ENCODE measurements at places on chromosomes 11 and 22. TPM values are rescaled to one million over a fixed set of nuclear protein-coding genes. Genes with fewer than 3 reads are reported as not detected.

FAM181B gene
- polyA plus RNA-seq, result not detected

POTEH gene
- polyA plus RNA-seq, result not detected

CDC42BPG gene
- 0.57 TPM for polyA plus RNA-seq

PDGFD gene
- not detected for polyA plus RNA-seq

KRTAP5-7 gene
- not detected for polyA plus RNA-seq

GTSE1 gene
- polyA plus RNA-seq, result 0.11 TPM

SCUBE1 gene
- polyA plus RNA-seq, result not detected

MYEOV gene
- not detected for polyA plus RNA-seq

CKAP5 gene
- polyA plus RNA-seq, result 8.0 TPM

SLC22A25 gene
- not detected for polyA plus RNA-seq

MMP13 gene
- polyA plus RNA-seq, result not detected

MTA2 gene
- 27.5 TPM for polyA plus RNA-seq

POU2AF1 gene
- polyA plus RNA-seq, result 90.7 TPM

LARGE2 gene
- 37.3 TPM for polyA plus RNA-seq

OR8B3 gene
- polyA plus RNA-seq, result not detected

GRCh38 chr11:34653851-34654482 lies 33.1 kb downstream of the EHF start:
- no peak for DNase-seq

- DNase-seq, result peak; percentile 32
Measured at GRCh38 chr11:134037046-134037908, 31.6 kb upstream of the JAM3 start.

GRCh38 chr11:9315078-9315688 lies 790 bp upstream of the TMEM41B start:
- no peak for DNase-seq

DNA sequence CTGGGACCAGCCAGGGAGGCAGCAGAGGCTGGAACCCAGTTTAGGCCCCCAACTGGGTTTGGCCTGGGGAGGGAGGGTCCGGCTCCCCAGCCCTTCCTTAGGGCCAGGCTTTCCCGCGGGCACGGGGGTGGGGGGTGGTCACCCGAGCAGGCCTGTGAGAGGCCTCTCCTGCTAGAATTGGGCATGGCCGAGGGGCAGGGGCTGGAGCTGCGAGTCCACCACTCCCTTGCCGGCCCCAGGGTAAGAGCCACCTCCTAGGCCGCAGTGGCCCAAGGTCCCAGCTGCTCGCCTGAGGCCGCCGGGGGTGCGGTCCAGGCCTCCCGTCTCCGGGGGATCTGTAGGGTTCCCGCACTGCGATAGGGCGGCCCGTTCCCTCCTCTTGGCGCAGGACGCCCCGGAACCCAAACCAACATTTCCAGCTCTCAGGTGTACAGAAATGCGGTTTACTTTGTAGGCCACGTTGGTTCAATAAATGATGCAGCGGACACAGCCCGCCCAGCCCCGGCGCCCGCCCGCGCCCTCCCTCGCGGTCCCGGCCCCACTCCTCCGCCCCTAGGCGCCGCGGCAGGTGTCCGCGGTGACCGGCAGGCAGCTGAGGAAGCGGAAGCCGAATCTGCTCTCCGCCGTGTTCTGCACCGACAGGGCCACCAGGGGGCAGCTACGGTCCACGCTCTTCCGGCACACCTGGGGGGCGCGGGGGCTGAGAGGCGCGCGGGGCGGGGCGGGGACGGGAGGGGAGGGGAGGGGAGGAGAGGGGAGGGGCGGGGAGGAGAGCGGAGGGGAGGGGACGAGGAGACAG lies 5.9 kb downstream of the LMNTD2 start:
- DNase-seq, result peak; percentile 78

- no peak for DNase-seq
Measured at GRCh38 chr11:68436162-68436888, 24.2 kb upstream of the PPP6R3 start.

- no peak for DNase-seq
Measured at GRCh38 chr11:112925516-112926310, 35.5 kb upstream of the NCAM1 start.

DNA sequence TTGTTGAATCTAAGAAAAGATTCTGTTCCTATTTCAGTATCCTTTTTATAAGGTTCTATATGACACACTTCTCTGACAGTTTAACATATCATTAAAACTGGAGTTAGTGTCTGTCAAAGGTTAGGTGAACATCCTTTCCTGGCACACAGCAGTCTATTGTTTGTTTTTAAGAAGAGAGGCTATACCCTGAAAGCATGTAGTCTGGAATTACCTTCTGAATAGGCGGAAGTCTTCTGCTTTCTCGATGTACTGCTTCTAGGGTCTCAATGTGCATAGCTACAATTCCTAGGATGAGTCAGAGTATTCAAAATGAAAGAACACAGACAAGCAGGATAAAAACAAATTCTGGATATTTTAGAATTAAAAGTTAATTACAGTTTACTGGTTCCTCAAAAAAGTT lies 188.6 kb downstream of the SWAP70 start:
- DNase-seq, result no peak

DNA sequence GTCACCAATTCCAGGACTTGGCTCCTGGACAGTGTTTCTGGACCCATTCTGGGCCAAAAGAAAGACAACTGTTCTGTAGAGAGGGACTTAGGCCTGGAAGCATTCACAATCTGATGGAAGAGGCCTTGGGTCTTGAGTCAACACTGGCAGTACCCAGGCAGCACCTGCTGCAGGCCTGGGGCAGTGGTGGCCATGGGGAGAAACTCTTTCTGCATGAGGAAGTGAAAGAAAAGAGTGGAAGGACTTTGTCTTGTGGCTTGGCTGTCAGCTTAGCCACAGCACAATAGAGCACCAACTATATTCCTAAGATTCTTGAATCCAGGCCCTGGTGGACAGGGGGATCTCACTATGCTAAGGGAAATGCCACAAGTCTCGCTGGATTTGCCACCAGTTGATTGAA lies 70.6 kb downstream of the CTSC start:
- DNase-seq, result no peak

- DNase-seq, result no peak
Measured at GRCh38 chr22:29370537-29370936, 17.8 kb downstream of the AP1B1 start.

- DNase-seq, result no peak
Measured at GRCh38 chr22:37381489-37381888, 45.8 kb downstream of the ELFN2 start.

DNA sequence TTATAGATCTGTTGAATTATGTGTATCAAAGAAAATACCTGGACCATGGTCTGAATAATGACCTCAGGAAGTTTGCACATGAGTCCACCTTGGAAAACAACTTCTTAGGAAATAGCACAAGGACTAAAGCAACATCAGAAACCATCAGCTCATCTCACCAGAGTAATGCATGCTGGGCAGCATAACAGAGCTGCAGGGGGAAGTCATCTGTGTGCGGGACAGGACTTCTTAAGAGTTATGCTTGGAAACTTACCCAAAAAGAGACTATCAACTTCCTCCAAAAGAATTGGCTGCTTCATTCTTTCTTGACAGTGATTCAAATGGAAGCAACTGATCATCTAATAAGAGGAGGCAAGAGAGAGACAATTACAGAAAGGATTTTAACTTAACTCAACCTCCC lies 2.5 kb downstream of the OR56B4 start:
- DNase-seq, result no peak

- no peak for DNase-seq
Measured at GRCh38 chr11:70951139-70951804, 301.1 kb downstream of the SHANK2 start.

DNA sequence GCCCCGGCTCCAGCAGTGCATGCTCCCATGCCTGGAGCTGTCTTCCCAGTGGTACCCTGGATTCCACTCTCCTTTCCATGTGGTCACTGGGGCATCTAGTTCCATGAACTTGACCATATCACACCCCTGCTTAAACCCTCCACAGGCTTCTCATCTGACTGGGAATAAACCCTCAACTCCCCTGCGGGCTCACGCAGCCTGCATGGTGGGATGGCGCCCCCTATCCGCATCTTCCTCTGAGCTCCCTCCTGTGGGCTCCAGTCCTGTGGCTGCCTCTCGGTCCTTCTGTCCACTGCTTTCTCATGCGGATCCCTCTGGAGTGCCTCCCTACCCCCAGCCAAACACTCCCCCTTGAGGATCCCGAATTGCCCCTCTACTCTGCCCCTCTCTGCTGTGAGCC lies 41.4 kb upstream of the TTLL12 start:
- DNase-seq, result no peak

DNA sequence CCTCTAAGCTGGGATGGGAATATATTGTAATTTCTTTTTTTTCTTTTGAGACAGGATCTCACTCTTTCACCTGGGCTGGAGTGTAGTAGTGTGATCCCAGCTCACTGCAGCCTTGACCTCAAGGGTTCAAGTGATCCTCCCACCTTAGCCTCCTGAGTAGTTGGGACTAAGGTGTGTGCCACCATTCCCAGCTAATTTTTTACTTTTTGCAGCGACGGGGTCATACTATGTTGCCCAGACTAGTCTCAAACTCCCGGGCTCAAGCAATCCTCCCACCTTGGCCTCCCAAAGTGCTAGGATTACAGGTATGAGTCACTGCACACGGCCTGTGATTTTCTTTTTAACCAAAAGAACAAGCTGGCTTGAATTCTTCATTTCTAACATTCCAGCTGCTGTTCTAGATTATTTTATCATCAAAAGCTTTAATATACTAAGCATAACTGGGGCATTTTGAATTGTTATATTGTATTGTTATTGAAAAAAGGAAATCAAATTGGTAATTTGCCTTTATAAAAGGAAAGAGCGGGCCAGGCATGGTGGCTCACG lies 26.8 kb upstream of the PPP2R1B start:
- DNase-seq, result no peak

GRCh38 chr11:115928811-115929210 lies 424.6 kb upstream of the CADM1 start:
- DNase-seq, result no peak

- DNase-seq, result no peak
Measured at GRCh38 chr11:18452927-18453326, 2.7 kb upstream of the LDHAL6A start.

DNA sequence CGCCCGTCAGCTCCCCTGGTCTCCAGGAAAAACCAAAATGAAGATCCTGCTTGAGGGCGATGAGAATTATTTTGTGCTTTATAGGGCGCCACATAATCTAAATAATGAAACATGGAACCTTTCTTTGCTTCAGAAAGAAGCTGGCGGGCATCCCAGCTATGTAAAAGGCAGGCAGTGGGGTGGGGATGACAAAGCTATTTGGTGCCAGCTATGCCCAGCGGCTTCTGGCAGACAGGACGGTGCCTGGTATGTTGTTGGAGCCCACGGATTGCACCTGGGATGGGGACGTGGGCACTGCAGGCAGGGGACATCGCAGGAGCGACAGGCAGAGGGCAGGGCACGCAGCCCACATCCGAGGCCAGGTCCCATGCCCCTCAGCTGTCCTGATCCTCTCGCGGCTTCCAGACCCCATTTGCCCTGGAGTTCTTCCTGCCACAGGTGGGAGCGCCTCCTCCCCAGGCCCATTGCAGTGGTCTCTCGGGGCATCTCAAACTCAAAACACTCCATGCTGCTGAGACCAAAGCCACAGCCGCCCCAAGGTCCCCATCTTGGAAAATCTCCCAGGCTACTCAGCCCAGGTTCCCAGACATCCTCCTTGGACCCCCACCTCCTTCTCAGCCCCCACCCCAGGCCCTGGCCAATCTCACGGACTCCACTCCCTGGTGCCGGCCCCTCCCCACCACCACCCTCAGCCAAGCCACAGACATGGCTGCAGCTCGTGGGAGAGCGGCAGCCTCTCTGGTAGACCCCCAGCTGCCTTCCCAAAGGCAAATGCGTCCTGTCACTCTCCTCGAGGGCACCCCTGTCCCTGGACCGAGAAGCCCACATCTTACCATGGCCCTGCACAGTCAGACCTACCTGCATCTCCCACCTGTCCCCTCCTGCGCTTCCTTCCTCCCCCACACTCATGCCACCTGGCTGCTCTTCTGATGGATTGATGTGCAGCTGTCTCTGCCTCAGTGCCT lies 45.7 kb downstream of the SHISAL1 start:
- no peak for DNase-seq

DNA sequence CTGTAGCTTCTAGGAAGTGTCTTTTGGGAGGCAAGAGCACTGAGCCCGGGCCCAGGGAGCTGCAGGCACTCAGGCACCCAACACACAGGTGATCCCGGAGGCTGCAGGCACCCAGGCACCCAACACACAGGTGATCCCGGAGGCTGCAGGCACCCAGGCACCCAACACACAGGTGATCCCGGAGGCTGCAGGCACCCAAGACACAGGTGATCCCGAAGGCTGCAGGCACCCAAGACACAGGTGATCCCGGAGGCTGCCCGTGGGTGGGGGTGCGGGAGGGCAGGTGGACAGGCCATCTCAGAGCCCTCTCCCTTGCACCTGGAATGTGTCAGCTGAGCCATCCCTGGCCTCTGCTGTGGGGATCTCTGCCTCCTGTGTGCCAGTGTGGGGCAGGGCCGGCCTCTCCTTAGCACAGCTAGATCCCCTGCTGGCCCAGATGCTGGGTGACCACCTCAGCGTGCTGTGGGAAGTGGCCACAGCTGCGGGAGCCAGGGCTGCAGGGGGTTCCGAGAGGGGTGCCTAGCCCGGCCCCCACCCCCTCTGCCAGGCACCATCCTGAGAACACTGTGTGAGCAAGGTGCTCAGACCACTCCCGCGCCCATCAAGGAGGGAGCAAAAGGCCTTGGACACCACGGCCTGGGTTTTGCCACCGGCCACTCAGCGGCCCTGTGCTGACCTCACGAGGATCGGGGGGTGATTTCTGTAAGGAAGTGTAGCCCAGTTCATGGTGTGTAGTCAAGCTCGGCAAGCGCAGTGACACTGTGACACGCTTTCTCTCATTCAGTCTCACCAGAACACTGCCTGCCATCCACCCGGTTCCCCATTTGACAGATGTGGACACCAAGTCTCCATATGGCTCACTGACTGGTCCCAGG lies 14.2 kb downstream of the MRGPRG start:
- DNase-seq, result no peak

DNA sequence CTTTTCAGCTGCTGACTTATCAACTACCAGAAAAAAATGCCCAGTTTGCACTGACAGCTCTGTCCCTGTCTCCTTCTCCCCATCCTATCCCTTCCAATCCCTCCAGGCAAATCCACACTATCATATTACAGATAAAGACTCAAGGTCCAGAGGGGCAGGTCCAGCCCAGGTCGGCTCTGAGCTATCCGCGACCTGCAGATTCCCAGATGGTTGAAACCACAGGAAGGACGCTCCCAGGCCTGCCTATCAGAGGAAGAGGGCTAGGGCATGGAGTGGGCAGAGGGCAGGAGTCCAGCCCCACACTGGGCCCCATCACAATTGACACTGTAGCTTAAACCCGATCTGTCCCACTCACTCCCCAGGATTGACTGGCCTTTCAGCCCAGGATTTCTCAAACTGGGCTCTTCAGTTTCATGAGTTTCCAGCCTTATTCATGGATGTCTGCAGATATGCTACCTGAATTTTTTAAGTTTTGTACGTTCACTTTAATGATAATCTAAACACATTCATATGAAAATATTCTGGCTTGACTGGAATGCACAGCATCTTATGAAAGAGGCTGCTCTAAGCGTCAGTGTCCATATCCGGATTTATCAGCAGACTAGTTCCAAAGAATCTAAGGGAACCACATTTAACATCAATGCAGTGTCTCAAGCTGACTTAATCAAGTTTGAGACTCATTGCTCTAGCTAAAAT lies 16.4 kb upstream of the FCHSD2 start:
- DNase-seq, result no peak

- DNase-seq, result no peak
Measured at GRCh38 chr11:120167659-120168058, 29.7 kb upstream of the TRIM29 start.

- DNase-seq, result no peak
Measured at GRCh38 chr11:92975285-92975684, 5.8 kb downstream of the MTNR1B start.

GRCh38 chr11:22151649-22152197 lies 41.2 kb upstream of the ANO5 start:
- DNase-seq, result no peak

GRCh38 chr11:15905366-15906104 lies 450.8 kb downstream of the SOX6 start:
- DNase-seq, result no peak

- no peak for DNase-seq
Measured at GRCh38 chr11:38971141-38971540, 2373.1 kb upstream of the RAG2 start.
